ENCODE measurements at places on chromosomes 1 and 21.

DNA sequence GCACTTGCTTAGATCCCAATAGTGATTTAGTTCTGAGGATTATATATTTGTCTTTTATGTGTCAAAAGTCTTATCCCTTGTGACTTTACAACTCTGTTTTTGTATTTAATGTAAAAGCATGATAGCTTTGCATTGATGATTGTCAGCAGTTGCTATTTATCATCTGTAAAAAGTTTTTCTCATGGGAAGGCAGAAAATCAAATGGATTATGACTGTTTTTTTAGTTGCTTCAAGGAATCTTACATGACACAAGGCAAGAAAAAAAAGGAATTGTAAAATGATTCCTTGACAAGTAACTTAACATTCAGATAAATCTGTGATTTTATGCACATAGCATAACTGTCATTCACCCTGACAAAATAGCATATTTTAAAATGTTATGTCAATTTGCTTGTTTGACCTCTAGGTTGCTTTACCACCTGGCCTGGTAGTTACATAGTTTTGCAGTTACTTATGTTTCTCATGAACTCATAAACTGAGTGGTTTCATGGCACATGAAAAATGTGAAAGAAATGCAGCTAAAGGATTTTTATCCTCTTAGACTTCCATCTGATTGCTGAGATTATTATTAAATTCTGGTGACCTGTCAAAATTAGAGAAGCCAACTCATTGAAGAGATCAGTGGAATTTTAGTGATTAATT lies 622.6 kb downstream of the ADGRL2 start:
- DNase-seq: no peak

GRCh38 chr1:215479567-215479966 lies 87.5 kb upstream of the KCTD3 start:
- DNase-seq: no peak

DNA sequence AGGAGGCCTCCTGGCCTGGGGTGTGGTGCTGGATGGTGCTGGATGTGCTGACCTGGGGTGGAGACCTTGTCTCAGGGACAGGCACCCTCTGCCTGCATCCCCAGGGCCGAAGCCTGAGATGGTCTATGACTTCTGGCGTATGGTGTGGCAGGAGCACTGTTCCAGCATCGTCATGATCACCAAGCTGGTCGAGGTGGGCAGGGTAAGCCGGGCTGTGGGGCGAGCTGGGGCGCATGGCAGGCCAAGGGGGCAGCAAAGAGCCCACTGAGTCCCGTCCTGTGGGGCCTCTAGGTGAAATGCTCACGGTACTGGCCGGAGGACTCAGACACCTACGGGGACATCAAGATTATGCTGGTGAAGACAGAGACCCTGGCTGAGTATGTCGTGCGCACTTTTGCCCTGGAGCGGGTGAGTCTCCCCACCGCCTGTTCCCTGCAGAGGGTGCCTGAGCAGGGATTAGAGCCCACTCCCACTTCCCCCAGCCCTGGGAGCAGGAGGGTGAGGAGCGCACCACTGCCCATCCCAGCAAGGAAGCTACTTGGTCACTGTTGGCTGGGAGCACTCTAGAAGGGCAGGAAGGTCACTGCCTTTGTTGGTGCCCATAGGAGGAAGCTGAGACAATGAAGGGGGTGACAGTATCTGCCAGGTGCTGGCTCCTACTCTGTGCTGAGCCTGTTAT lies 75.2 kb downstream of the PTPRU start:
- DNase-seq: no peak

GRCh38 chr1:107449326-107449725 lies 308.5 kb downstream of the NTNG1 start:
- no peak for DNase-seq

GRCh38 chr1:86380257-86380861 lies 15.8 kb downstream of the ODF2L start:
- no peak for DNase-seq

GRCh38 chr1:72362538-72362937 lies 80.2 kb upstream of the NEGR1 start:
- DNase-seq: no peak

GRCh38 chr1:201876148-201876818 lies 12.4 kb upstream of the SHISA4 start:
- no peak for DNase-seq

DNA sequence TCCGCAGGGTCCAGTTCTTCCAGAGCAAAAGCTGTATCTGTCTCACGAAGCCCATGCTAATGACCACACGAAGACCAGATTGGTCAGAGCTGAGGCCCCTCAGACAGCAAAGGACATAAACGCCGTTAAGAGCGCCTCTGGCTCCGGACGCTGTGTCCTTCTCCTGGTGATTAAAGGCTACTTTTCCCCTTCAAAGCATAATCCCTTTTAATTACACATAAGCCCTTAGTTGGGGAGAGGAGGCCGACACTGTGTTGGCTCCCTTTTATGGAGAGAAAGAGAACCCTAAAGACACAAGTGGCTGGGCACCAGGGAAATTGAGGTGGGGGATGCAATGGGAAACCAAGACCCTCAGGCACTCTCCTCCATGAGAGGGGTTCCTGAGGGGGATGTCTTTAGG lies at the start of gene ABCA4:
Gene ABCA4, minus strand, starts transcription at position 158 of the 400 bp plus-strand sequence. Its CDS starts 103 bp downstream, at position 55.
- DNase-seq: no peak

GRCh38 chr1:174021591-174022079 lies 522 bp downstream of the RC3H1 start:
- peak; percentile 7 for DNase-seq

DNA sequence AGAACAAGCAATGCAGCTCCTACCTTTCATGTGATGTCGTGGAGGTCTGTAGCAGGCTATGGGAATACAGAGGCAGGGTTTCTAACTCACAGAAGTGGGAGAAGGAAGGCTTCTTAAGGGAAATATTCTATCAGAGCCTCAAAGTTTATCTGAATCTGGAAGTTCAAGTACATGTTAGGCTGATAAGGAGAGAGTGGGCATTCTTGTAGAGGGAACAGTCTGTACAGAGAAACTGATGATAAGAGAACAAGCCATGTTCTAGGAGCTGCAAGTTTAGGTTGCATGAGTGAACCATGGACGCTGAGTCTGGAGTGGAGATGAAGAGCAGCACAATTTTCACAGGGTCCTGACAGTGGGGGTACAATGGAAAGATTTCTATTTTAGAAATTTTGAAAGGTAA lies 344.0 kb downstream of the CHRM3 start:
- DNase-seq: no peak

GRCh38 chr1:214296860-214297745 lies 16.1 kb downstream of the SMYD2 start:
- DNase-seq: no peak

- no peak for DNase-seq
These were observed 51.0 kb upstream of the IKBKE start for GRCh38 chr1:206419250-206419649.

DNA sequence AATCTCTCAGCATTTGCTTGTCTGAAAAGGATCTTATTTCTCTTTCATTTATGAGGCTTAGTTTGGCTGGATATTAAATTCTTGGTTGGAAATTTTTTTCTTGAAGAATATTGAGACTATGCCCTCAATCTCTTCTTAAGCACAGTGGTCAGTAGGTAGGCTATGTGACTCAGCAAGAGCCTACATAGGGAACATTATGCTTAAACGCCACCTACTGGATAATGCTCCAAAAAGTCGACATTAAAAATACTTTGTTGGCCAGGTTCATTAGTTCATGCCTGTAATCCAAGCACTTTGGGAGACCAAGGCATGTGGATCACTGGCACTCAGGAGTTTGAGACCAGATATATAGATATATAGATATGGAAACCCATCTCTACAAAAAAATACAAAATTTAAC lies 678.0 kb upstream of the USP24 start:
- DNase-seq: no peak

GRCh38 chr1:37076168-37076567 lies 41.9 kb upstream of the GRIK3 start:
- no peak for DNase-seq

DNA sequence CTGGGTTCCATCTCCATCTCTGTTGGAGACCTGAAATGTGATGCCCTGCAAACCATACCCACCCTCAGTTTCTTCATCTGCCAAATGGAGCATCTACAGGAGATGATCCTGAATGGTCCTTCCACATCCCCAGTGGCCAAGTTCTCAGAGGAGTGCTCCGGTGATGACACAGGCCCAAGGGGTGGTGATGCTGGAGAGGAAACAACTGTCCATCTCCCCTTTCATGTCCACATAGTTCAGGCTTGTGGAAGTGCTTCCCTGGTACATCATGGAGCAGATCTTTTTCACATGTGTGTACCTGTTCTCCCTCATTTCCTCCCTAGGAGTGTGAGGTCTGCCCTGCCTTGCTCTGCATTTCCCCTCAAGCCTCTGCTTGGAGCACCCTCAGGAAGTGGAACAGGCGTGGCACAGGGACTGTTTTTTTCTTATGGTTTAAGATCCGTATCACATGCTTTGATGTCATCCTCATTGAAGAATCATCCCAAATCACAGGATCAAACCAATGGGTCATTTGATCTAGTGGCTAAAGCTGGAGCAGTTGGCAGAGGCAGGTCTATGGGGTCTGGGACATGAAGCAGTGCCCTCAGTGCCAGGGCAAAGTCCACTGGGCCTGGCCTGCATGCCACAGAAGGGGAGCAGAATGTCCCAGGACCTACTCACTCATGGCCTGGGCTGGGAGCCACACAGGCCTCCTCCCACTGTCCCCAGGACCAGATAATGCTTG lies 8.2 kb upstream of the TRIM63 start:
- DNase-seq: no peak

- DNase-seq: no peak
These were observed 8.4 kb downstream of the CFAP126 start for GRCh38 chr1:161359291-161359690.

DNA sequence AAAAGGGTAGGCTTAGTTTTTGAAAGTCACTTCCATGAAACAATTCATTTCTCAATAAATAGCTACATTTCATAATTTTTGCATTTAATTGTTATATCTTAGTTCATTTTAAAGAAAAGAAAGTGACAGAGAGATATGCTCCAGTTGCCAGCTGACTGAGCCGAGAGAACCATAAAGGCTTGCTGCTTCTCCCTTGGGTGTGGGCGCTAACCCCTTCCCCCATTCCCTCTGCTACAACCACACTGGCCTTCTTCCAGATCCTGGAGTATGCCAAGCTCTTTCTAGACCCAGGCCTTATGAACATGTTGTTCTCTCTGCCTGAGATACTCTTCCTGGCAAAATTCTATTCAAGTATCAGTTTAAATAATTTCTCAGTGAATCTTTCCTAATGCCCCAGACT lies 12.3 kb downstream of the SORT1 start:
- no peak for DNase-seq

- DNase-seq: no peak
These were observed 17.6 kb upstream of the CLIC4 start for GRCh38 chr1:24727501-24728216.

- no peak for DNase-seq
These were observed 31.8 kb upstream of the IFNGR2 start for GRCh38 chr21:33371366-33371765.

DNA sequence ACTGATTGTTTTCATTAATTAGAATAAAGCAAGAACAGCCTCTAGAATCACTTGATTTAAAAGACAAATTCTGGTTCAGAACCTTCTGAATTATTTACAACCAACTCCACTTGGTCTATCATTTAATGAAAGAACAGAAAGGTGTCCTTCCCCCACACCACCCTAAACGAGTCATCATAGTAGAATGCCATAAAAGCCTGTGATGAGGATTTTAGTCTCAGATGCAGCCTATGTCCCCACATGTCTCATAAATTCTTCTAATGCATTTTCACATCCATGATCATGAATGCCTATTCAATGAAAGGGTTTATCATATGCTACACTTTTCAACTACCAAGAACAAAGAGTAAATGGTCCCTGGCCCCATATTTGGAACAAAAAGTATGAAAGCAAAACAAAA lies 508.1 kb downstream of the DPYD start:
- DNase-seq: no peak

GRCh38 chr1:71228742-71229365 lies 148.0 kb upstream of the ZRANB2 start:
- DNase-seq: no peak

DNA sequence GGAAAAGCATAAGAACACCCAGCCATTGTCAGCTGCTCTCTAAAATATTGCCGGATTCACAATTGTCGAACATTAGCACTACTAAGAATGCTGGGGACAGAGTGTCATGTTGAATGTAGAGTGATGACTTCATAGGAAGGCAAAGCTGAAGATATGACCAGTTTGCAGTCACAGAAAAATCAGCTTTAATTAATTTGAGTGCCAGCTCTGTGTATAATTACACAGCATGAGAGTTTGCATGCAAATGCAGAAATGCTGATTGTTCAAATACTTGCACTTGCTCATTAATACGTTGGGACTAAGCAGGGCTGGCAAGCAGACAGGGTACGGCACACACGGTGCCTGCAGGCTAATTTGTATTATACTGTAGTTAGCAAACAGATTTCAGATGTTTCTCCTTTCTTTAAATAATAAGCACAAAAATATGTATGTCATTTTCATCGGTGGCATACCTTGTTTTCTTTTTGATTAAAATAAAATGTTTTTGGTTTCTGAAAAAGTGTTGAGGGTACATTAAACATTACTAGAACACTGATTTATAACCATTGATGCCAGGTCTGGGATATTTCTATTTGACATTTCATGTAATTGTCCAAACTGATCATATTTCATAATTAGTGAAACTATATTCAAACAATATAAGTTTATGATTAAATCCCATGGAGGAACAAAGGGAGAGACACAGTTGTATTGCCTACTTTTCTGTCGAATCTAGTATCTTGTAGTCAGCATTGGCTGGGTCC lies 99.8 kb upstream of the ADGRL2 start:
- no peak for DNase-seq

DNA sequence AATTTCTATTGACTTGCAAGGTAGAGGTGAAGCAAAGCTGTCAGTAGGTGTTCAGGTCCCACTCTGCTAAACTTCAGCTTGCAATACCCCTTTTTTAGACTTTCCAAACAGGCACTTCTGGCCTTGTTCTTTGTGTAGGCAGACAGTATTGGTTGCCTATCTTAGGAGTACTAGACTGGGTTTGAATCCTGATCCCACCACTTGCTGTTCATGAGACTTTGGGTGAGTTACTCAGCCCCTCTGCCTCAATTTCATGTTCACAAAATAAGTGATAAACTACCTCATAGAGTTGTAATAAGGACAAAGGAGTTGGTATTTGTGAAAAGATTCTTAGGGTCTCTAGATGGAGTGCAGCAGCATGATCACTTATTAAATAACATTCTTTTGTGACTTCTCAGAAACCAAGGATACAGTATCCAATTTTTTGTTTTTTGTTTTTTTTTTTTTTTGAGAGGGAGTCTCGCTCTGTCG lies 5.2 kb downstream of the RCC1 start:
- no peak for DNase-seq

- no peak for DNase-seq
These were observed 33.1 kb upstream of the EXOSC10 start for GRCh38 chr1:11132563-11133293.

Data from stimulated activated CD4-positive, alpha-beta T cell treated with anti-CD3 and anti-CD28 coated beads, Interleukin-4, amount 100 ng/mL, for 48 hours (primary cell).